AML-193 (cell line): ENCODE measurements at places on chromosomes 2 and 18.
A peak's percentile ranks its signal among the peaks of the same experiment; 100 is the strongest.

DNA sequence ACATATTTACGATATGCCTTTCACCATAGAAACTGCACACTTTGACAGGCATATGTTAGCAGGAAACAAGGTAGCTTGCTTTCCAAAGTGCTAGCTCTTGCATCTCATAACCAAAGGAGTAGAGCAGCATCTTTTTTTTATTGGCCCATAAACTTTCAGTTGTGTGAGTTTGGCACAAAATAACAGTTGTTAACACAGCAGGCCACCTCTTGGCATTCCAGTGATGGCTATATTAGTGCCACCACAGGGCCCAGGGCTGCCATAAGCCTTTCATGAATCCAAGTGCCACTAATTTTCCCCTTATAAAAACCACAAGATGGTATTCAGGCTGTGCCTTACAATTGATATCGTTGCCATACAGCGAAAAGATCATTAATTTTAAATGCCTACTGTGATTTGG lies 40.3 kb upstream of the KLF7 start:
- DNase-seq: no peak

DNA sequence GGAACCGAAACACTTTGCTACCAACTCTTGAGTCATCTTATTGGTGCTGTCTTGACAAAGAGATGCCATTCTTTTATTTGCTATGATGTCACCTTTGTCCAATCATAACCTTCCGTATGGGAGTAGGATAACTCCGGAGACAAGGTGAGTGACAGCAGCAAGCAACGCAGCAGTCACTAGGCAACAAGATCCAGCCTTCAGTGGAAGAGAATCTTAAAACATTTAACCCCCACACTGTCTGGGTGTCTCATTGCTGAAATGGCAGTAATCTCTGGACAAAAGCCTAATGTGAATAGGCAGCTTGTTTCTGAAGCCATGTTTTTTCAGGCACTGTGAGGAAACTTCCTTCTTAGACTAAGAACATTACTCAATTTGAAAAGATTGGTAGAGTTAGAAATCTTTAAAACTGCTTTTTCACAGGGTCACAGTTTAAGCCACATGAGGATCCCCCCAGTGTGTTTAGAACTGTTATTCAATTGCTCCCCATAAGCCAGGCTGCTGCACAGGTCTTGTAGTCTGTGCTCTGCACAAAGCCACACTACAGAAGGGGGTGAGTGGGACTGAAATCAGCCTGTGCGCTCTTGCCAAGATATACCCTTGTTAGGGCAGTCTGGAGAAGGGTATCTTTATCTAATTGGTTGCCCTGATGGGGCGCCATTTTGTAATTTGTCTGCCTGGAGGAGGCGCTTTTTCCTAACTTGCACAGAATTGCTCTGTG lies 131.5 kb upstream of the STON1 start:
- DNase-seq: peak; percentile 20

- DNase-seq: no peak
These were observed 70.3 kb downstream of the CERKL start for GRCh38 chr2:181586569-181587081.

DNA sequence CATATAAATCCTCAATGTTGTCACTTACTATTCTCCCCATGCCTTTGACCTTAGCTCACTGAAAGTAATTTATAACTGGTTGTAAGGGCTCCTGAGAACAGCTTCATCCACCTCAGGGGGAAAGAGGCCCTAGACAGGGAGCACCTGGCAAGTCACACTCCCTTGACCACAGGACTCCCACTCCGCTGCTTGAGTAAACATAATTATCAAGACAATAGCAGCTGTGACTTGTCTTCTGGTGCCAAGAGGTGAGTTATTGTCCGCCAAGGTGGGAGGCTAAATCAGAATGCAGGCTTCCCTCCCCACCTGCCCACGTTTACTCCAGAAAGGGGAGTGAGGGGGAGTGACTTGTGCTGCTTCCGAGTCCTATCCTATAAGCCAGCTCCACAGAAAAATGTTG lies 230.6 kb upstream of the LRATD1 start:
- DNase-seq: no peak

DNA sequence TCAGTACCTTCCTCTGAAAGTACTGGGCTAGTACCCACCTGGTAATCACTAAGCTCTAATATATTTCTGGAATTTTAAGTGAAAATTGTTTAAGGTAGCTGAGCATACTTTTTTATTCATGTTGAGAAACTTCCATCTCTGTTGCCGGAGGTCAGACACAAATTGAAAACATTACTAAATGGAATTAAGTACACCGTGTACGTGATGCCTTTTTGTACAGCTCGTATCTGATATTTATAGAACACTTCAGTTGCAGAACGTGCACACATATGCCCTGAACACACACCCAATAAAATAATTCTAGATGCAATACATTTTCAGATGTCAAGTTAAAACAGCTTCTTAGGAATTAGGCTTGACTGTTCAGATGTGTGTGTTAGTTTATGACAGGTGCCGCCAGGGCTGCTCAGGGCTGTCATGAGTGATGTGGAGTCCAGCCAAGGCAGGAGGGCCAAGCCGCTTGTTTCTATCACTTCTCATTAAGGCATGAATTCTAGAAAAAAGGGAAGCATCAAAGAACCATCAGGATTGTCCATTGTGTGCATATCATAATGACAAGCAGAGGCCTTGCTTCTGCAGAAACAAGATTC lies 80.9 kb upstream of the FOSL2 start:
- no peak for DNase-seq

DNA sequence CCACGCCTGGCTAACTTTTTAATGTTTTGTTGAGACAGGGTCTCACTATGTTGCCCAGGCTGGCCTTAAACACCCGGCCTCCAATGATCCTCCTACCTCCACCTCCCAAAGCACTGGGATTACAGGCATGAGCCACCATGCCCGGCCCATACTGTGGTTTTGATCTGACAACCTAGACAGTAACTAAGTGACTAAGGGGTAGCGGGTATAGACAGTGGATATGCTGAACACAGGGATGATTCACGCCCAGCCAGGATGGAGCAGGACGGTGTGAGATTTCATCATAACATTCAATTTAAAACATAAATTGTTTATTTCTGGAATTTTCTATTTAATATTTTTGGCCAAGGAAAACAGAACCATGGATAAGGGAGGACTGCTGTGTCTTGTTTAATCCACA lies 36.0 kb upstream of the YPEL5 start:
- DNase-seq: no peak

- DNase-seq: no peak
These were observed 117.7 kb upstream of the RAB6C start for GRCh38 chr2:129861666-129862288.

- no peak for DNase-seq
These were observed 4.4 kb downstream of the MAP4K3 start for GRCh38 chr2:39432701-39433100.

DNA sequence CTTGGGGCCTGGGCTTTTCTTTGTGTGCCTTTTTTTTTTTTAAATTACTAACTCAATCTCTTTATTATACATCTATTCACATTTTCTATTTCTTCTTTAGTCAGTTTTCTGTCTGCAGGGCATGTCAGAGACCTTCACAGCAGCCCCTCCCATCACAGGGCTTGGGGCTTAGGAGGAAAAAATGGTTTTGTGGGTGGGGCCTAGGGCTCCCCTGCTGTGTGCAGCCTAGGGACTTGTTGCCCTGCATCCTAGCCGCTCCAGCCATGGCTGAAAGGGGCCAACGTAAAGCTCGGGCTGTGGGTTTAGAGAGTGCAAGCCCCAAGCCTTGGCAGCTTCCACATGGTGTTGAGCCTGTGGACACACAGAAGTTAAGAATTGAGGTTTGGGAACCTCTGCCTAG lies 13.8 kb downstream of the ZSCAN30 start:
- no peak for DNase-seq

DNA sequence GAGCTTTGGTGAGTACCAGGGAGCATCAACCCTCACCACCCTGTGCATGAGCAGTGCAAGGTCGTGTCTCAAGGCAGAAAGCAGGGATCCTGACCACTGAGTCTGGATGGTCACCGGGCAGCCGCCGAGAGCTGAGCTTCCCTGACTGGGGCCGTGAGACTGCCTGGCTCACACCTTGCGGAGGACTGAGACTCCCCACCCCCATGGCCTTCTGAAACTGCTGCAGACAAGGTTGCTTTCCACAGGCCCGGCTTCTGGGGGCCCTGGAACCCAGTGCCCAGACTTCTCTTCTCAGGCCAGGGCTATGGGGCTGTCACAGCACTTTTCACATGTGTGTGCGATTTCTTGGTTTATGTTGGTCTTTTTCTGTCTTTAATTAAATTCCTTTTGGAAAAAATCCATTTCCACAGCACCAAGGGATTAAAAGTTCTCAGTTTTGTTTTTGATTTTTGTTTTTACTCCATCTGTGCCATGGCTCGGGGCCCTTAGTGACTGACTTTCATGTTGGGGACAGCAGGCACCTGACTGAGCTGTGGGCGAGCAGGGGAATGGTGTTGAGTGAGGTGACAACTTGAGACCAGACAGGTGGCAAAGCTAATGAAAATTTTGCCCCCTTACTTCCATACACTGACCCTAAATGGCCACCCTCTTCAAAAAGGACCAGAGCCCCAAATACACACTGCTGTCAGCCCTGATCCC lies 297.9 kb downstream of the CYP26B1 start:
- DNase-seq: no peak

- DNase-seq: no peak
These were observed 5.0 kb downstream of the MAL start for GRCh38 chr2:95030496-95030895.

DNA sequence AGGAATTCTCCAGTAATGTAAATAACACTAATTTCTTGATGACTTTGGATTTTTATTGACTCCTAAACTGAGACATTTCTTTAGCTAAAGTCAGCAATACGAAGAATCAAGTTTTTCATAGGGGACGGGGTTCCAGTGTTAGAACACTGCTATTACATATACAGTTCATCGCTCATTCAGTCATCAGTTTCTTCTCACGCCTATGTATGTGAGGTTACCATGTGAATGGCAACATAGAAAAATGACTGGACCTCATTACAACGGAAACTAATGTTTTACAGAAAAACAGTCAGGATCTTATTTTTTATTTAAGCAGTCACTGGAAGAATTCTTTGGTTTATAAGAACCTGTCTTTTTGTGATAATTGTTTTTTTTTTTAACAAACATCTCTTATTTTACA lies 56.4 kb downstream of the THADA start:
- DNase-seq: no peak

- DNase-seq: no peak
These were observed 154.0 kb downstream of the WDPCP start for GRCh38 chr2:63434024-63435001.

DNA sequence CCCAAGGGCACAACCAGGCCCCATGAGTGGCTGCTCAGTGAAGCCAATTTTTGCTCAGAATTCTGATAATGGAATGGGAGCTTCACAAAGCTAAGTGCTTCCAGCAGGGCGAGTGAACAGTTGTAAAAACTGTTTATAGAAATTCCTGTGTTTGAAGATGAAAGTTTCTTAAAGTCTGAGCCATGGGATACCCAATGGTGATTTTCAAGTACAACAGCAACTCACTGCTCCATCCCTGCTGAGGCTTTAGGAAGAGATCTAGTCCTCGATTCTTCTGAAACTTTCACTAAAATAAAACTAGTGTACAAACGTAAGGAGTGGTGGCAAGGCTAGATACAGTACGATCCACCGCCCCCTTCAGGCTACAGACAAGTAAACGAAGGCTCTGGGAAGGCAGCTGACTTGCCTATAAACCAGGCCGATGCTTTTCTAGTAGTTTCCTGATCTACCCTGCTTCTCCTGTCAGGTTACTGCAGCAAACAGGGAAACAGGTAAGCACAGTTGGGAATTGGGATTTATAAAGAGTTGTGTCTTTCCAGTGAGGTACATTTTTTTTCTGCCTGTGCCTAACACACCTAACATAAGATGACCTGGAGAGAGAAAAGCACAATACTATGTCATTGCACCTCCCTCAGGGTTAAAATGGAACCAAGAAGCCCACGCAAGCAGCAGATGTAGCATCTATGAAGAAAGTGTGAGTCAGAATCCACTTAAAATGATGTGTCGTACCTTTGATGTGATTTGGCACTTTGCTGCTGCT lies 108.7 kb downstream of the UXS1 start:
- no peak for DNase-seq

DNA sequence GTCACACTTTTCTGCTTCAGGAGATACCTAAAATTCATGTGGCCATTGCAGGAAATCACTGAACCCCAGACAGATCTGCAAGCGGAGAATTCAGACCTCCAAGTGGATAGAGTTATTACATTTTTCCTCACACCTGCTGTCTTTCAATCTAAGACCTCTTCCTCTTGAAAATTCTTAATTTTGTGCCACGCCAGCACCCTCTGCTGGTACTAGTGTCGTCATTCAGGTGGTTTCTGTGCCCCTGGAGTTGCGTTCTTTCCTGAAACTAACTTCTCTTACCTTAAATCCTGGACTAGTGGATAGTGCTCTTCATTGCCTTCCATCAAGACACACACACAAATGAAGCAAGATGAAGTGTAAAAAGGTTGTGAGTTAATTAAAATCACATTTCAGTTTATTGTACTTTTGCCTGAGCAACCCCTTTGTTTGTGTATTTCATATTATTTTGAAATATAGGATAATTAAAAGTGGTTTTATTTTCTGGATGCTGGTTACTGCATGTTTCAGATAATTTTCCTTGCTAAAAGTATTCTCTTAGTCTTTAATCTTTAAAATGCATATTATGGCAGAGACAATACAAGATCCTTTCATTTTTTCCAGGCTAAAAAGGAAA lies 1.6 kb upstream of the DNER start:
- peak; percentile 30 for DNase-seq

DNA sequence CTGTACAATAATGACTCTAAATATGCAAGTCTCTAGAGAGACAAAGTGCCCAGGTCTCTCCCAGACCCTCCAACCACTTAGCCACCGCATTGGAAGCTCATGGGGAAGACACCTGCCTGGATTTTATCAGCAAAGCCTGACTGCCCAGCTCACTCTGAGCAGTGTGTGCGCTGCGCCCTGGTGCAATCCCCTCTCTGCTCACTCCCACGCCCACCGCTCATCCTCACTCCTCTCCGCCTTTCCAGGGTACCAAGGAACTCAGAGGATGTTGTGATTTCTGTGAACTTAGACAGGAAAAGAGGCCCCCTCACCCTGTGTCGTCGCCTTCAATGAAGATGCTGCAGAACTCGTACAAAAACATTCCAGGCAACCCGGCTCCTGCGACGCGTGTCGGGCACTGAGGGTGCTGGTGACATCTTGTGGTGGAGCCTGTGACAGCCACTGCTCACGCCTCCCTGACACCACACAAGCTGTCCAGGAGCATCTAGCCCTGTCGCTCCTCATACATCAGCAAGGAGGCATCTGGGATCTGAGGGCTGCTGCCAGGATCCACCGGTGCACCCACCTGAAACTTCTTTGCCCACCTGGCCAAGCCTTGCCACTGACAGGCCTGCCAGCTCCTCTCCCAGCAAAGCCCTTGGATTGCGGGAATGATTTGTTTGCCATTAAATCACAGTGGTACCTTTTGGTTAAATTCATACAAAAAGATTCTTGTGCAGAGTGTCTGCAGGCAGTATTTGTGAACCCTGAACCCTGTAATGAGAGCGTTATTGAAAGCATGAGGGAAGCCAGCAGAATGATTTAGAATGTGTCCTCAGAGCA lies 220.4 kb downstream of the ZNF516 start:
- DNase-seq: no peak

GRCh38 chr2:19746611-19747309 lies 155.0 kb downstream of the TTC32 start:
- no peak for DNase-seq

GRCh38 chr2:143190431-143190830 lies 61.2 kb downstream of the ARHGAP15 start:
- DNase-seq: no peak
